ENCODE measurements at places on chromosomes 3 and 15.
A peak's percentile ranks its signal among the peaks of the same experiment; 100 is the strongest.

- no peak for DNase-seq
Measured at GRCh38 chr3:188309437-188310269, 155.7 kb downstream of the LPP start.

GRCh38 chr15:44718927-44719292, 7.6 kb downstream of the B2M start:
- DNase-seq, result no peak

- no peak for DNase-seq
Measured at GRCh38 chr3:39937874-39938273, 128.5 kb downstream of the MYRIP start.

GRCh38 chr3:86702381-86702958, 288.5 kb downstream of the VGLL3 start:
- DNase-seq, result peak; percentile 3

DNA sequence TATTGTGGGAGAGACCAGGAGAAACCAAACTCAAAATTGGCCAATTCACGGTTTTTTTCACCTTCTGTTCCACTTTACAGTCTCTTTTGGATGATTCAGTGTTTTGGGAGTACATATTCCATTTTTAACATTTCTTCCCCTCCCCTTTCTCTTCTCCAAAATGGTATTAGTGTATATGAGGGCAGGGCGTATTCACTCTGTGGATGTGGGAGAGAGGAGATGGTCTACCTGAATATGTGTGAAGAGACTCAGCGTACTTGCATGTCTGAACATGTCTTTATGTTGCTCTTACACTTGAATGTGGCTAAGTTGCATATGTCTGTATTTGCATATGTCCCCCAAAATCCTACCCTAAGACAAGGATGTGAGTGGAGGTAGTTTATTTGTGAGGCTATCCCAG, 291.0 kb upstream of the PPP2R3A start:
- DNase-seq, result no peak

DNA sequence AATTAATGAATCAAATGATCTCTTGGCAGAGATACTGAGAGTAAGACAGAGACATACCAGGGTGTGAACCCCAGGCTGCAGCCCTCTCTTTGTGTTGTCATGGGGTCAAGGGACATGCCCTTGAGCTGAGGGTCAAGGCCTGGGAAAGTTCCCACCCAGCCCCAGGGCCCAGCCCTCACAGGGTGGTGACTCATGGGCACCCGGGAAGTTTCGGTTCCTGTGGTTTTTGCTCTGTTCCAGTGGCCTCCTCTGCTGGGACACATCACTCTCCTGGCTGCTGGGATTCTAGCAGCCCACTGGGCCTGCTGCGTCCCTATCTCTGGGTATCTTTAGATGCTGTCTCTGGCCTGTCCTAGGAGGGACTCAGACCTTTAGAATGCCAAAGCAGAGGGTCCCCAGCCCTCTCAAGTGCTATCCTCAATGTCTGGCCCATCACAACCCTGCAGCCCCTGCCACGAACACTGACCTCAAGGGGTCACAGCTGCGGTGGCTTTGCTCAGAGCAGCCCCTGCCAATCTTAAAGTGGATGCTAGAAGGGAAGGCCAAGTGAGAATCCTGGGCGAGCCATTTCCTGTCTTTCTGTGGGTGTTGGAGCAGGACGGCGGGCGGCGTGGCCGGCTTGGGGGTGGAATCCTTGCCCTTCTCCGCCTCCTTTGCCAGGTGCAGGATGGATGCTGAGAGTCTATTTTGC, 148.4 kb upstream of the TLE3 start:
- no peak for DNase-seq

DNA sequence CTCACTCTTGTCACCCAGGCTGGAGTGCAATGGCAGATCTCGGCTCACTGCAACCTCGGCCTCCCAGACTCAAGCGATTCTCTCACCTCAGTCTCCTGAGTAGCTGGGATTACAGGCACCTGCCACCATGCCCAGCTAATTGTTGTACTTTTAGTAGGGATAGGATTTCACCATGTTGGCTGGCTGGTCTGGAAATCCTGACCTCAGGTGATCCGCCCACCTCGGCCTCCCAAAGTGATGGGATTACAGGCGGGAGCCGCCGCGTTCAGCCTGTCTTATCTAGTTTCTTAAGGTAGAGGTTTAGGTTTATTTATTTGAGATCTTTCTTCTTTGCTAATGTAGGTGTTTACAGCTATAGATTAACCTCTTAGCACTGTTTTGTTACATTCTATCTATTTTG, 708.8 kb downstream of the ZNF385D start:
- no peak for DNase-seq

- no peak for DNase-seq
Measured at GRCh38 chr3:53554559-53555067, 60.2 kb downstream of the CACNA1D start.

GRCh38 chr3:171908731-171909130, 65.6 kb downstream of the TMEM212 start:
- DNase-seq, result no peak

- DNase-seq, result no peak
Measured at GRCh38 chr3:2246873-2247648, 148.4 kb downstream of the CNTN4 start.

DNA sequence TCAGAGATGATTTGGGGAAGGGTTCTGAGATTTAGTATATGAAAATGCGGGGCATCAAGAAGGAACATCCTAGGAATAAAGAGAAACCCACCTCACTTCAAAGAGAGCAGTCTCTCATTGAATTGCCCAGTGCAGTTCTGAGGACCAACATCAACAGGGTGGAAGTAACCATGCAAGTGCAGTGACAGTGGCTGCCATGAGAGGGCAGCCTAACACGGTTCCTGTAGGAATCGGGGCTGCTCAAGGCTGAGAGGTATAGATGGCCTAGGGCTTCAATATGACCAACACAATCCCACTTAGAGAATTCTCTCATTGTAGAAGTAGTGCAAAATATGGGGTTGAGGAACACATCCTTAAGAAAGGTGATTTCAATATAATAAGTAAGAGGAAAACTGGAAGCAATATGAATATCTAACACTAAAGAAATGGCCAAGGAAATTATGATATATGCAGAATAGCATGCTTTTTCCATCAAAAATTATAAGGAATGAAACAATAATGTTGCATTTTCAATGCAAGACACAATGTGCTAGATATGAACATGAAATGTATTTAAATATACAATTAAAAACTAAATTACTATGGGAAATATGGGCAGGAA, 51.1 kb upstream of the ARRDC4 start:
- DNase-seq, result no peak

DNA sequence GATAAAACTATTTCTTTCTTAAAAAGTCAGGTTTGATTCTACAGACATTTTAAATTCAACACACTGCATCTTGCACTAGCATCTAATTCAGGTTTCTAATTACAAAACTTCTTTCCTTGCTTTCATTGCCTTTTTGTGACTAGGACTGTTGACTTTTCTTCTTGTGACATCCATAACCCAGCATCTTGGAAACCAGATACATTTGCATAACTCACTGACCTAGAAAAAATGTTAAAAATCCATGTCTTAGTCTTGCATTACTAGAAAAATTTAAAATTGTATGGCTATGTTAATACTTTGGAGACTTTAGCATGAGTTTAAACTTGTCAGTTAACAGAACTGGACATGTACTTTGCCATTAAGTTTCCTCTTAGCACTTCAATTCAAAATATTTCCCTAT, 72.7 kb downstream of the DTWD1 start:
- no peak for DNase-seq

GRCh38 chr3:127817406-127817841, 4.9 kb downstream of the MGLL start:
- DNase-seq, result peak; percentile 75

DNA sequence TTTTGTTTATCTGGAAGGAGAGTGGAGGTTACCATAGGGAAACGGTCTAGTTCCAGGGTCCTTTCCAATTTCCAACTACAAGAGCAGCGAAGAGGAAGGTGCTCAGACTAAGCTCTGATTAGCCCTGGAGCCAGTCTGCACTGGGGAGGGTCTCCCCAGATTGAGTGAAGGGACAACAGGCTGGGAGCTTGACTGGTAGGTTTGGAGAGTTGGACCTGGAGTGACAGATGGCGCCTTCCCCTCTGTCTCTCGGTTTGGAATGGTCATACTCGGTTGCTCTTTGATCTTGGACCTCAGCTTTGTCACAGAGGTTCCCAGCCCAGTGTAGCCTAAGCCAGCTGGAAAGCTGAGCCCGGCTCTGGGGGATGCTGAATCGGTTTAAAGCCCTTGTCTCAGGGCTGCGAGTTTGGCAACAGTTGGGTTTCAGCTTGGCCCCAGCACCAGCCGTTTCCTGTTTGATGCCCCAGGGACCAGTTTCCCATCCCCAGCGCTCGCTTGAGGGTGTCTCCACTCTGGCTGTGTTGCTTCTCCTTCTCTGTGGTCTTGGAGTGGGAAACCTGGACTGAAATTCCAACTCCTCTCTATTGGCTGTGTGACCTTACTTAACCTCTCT, 53.1 kb upstream of the ULK4 start:
- no peak for DNase-seq

DNA sequence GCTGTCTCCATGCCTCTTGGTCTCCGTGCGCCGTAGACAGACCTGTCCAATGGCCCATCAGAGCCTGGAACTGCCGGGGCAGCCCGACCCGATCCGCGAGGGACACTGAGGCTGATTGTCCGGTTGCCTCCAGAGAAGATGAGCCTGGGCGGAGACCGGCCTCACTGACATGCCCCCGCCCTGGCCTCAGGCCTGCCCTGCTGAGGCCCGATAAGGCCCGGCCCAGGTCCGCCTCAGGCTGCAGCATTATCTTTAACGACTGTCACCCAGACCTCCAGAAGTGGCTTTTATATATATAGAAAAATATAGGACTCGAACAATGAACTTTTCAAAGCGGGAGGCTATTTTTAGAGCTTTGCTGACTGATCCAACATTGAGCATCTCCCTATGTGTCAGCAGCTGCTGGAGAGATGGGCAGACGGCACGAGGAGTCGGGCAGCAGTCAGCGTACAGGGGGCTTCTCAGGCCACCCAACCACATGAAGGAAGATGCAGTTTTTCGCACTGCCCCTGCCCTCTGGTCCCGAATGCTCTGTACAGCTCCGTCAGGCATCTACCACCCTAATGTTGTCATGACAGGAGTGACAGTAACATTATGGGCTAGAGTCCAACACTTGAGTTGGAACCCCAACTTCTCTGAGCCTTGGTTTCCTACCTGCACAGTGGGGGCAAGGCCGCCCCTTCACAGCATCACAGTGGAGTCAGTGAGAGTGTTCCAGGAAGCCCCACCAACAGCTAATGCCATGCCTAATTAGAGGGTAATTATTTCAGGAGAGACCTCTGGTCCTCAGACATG, 112.0 kb upstream of the RPL32 start:
- no peak for DNase-seq

- no peak for DNase-seq
Measured at GRCh38 chr3:189898559-189899153, 222.0 kb downstream of the P3H2 start.

GRCh38 chr3:66399529-66400232, 101.1 kb downstream of the LRIG1 start:
- no peak for DNase-seq

DNA sequence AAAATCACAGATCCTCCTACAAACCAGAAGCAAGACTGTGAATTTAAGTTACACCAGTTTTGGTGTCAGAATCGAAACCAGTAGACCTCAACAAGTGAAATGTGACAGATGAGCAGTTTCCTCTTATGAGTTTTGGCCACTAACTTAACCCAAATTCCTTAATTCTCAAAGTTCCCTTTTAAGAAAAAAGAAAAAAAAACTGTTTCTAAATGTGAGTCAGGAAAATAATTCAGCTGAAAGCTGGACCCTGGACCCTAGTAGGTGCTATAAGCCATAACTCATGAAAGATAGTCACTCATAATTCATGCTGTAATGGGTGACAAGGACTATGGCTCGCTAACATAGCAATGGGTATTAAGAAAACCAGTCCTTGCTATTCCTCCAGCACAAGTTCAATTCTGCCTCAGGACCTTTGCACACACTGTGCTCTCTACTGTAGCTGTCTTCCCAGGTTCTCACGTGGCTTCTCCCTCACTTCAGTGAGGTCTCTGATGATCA, 9.0 kb upstream of the THRB start:
- no peak for DNase-seq

DNA sequence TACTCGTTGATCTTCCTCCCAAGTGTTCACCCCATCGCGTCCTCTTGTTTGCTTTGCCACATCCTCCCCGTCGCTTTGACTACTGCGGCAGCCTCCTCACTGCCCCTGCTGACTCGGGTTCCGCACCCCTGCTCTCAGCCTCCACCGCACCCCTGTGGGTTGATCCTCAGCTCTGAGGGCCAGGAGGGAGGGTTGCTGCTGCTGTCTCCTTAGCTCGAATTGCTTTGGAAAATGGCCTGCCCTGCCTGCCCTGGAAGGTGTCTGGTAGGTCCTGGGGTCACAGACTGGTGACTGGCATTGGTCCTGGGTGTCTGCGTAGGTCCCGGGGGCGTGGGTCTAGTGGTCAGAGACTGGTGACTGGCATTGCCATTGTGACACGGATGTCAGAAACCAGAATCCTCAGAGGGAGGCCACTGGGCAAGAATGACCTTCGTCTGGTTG, 9.4 kb downstream of the MUC4 start:
- DNase-seq, result no peak

- no peak for DNase-seq
Measured at GRCh38 chr3:48402281-48402732, 27.6 kb downstream of the PLXNB1 start.

DNA sequence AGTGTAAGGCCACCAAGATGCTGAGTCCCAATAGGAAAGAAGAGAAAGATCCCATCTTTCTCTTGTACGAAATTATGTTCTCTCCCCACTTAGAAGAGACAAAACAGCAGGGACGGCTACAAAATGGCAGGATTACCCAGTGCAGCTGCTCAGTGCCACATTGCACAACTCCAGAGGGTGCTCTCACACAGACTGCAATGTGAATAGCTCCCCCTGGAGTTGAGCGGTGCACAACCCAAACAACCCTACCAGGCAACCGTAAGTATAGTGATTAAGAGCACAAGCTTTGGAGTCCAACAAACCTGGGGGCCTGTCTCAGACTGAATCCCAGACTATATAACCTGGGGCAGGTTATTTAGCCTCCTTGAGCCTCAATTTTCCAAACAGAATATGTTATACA, 3.1 kb upstream of the BHLHE40 start:
- DNase-seq, result peak; percentile 43

DNA sequence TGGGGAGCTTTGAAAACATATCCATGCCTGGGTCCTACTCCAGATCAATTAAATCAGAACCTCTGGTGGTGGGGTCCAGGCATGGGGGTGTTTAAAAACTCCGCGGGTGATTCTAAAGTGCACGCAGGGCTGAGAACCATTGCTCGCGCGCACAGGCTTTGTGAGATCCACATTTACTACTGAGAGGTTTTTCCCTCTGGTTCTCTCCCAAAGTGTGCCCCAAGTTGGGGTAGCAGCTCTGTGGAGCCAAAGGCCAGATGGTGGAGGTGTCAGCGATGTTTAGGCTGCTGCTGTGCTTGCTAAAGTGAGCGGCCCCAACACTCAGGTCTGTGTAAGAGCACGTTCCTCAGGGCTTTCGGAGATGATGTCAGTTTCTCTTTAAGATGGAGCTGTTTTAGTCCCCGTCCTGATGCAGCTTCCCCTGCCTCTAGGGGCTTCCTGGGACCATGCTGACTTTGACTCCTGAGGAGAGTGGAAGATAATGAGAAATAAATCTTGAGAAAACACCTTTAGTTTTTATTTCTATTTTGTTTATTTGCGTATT, 13.4 kb upstream of the MAGEF1 start:
- no peak for DNase-seq
